ENCODE measurements at places on chromosomes 7 and 10.

DNA sequence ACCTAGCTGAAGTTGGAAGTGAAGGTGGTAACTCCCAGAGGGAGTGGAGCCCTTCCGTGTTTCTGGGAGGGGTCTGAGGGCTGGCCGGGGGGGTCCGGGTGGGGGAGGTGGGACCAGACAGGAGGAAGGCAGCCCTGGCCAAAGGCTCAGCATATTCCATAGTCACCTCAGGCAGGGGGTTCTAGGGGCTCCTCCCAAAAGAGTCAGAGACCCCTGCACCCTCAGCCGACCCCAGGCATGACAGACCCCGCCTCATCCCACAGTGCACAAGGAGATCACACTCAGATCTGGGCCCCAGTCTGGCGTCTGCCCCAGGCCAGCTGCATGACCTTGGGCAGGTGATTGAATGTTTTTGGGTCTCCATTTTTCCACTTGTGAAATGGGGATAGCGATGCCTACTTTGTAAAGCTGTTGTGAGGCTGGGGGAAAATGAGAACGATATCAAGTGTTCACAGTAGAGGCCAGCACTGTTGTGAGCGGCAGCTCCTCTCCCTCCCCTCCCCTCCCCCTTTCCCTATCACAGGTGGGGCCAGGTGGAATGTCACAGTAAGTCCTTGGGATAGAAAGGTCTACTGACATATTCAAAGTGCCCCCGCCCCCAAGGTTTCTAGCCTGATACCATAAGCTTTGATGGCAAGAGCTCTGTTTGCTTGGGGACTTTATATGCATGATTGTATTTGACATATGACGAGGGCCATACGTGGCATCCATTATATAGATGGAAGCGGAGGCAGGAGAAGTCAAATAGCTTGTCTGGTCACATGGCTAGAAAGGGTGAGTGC lies 33.3 kb downstream of the DNAJB12 start:
- peak; percentile 50 for DNase-seq

DNA sequence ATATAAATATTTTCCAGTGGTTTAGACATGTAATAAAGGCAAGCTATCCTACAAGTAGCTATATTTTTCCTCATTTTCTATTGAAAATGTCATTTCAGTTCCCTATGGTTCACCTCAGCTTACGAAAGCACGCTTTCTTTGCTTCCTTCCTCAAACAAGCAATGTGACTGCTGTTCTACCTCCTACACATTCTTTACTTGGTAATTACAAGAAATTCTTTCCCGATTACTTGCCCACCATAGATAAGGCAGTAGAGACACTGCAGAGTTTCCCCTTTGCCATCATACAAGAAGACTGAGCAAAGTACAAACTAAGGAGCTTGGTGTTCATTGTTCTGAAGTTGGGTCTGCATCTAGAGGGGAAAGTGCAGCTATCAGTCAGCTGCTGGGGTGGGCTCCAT lies 249.4 kb downstream of the CRPPA start:
- no peak for DNase-seq

GRCh38 chr7:39924122-39924521 lies 25.9 kb upstream of the CDK13 start:
- DNase-seq, result no peak

DNA sequence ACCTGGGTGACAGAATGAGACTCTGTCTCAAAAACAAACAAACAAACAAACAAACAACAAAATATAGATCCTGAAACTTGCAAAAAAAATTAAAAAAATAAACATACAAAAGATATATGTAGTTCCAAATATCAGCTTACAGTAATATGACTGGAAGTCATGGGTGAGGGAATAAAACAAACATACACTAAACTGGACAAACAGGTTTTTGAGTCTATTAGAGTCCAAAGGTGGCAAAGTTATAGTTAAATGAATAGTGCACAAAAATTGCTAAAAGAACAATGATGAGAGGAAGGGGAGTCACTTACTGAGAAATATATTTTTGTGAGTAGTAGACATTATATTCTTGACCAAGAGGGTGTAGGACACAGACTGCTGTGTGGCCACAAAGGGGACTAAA lies 16.7 kb upstream of the RSBN1L start:
- DNase-seq, result no peak

DNA sequence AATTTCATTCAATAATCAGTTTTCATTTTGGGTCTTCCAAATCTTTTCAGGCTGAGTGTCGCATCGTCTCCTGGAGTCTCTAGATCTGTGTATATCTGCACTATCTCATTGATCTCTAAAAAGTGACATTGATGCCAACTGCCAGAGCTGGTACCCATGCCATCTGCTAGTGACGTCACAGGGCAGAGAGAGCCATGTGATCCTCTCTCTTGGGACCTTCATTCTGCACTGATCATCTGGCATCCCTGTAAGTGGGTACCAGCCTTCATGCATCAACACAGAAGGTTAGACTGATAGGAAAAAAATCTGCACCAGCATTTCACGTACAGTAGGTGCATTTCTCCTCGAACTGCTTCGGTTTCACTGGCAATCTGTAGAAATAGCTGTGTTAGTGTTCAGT lies at the start of gene NEUROD6:
TSS of gene NEUROD6 (minus strand) at position 124 of the 400 bp plus-strand sequence. CDS start 1,458 bp downstream, outside the sequence.
- DNase-seq, result no peak

GRCh38 chr10:72107325-72108003 lies 19.1 kb upstream of the SPOCK2 start:
- no peak for DNase-seq

- DNase-seq, result no peak
Observed at GRCh38 chr7:66880053-66880452, 41.0 kb upstream of the TMEM248 start.

DNA sequence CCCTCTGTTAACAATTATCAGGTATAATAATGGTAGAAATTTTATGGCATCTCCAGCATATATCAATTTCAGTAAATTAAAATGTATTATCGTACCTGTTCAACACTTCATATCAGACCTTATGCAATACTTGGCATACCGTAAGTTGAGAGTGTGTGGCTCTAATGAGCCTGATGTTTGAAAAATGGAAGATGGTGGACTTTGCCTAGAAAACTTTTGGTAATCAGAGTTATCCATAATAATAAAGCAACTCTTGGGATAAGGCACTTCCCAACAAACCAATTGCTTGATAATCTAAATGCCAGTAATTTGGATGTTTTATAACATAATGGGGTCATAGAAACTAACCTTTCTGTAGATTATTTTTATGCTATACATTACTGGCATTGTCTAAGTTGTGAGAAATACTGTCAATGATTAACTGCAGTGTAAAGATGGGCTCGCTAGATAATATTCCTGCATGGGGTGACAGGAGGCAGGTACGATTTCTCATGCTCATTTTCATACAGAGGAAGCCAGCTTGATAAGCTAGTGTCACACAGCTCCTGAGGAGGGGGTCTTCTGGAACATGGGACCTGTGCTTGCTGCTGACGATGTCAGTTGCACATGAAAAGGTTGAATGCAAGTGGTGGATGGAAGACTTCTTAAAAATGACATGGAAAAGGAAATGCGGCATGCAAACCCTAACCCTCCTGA lies 27.8 kb upstream of the DMBT1 start:
- no peak for DNase-seq

- peak; percentile 14 for DNase-seq
Observed at GRCh38 chr10:70597856-70598815, 4.4 kb downstream of the PRF1 start.

GRCh38 chr7:27925573-27926201 lies 185.7 kb downstream of the TAX1BP1 start:
- DNase-seq, result no peak

DNA sequence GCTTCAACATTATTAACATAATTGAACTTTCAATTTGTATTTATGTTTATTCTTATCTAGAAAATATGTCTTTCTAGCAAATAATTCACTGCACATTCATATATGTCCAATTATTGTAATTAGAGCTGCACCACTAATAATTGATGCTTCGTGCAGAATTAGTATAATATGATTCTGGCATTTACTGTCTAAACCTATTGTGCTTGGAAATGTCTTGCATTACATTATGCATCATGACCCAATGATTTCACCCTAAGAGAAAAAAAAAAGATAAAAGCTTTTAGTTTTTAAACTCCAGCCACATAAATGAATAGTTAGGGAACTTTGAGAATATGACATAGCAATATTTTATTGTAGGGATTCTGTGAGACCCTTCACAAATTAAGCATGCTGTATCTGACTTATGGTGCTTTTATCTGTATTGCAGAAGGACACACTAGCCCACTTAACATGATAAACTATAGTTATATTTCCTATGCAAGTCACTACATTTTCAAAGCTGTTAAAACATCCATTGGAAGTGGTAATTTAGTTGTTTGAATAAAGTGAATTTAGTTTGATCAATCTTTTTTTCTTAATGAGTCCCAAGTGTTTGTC lies 1609.1 kb downstream of the REEP3 start:
- DNase-seq, result no peak

- peak; percentile 60 for DNase-seq
Observed at GRCh38 chr10:87505366-87506111, 846 bp downstream of the MINPP1 start.

GRCh38 chr7:19749658-19750057 lies 23.8 kb downstream of the TMEM196 start:
- no peak for DNase-seq

GRCh38 chr7:11343818-11344413 lies 370.2 kb downstream of the PHF14 start:
- DNase-seq, result no peak

DNA sequence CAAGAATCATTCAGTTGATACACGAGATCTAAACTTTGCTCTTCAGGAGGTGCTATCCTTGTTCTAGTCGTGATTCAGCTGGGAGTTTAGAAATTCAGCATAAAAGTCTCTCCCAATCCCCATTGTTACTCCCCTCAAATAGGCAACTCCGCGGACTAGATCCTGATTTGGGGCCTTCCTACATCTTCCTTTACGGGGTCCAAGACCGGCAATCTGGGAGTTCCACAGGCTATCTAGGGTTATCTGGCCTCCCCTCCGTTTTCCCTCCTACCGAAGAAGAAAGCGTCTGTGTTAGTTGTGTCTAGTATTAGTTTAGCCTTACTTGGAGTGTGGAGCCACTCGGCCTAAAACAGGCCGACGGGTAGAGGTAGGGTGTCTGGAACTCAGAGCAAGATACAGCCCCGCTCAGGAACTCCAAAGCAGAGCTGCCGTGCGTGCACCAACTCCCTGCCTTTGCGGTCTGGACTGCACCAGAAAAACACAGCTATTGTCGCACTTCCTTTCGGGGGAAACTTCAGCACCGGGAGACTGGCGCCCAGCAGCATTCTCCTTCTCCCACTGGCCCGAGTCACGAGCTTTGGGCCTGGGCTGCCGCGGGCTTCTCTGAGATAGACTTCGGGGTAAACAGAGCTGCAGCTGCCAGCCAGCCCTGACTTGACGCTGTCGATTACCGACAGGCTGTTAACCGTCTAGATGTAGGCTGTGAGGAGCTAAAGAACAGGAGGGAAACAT lies 1.5 kb upstream of the DLX5 start:
- no peak for DNase-seq

DNA sequence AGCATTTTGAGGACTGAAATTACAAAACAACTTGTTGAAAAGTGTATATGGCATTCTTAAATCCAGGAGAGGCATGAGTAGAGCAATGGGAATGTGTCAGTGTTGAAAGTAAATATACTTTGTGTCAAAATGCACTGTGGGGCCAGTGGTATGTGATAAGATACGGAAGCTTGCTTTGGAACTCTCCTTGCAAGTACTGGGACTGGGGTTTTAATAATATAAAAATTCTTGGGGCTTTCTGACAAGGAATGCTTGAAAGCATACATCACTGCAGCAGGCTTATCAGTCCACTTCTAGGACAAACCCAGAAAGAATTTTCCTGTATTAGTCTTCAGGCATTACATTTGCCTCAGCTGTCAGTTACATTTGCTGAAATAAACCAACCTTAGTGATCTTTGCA lies 472.8 kb upstream of the FZD8 start:
- no peak for DNase-seq

- DNase-seq, result no peak
Observed at GRCh38 chr7:55063061-55063460, 44.2 kb downstream of the EGFR start.

- DNase-seq, result no peak
Observed at GRCh38 chr10:55013318-55013717, 212.3 kb upstream of the PCDH15 start.

DNA sequence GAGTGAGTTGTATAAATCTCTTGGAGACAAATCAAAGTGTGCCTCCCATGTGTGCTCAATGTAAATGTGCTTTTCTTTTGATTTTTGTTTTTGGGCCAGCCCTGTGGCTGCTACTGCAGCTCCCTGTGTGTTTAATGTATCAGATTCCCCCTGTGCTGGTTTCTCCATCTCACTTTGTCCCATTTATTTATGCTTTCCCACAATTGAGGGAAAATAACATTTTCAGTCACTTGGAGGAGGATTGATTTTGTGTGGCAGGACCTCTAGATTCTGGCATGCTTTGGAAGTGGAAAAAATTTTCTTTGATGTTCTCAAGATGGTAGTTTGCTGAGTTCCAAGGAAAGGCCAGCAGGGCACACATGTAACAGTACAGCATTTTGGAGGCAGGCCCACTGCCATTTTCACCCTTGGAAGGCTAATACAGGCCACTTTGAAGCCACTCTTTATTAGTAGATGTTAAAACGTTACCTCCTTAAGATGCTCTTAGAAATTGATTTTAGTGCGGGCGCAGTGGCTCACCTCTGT lies 323.6 kb downstream of the BICC1 start:
- DNase-seq, result no peak

GRCh38 chr7:55307123-55307916 lies 57.8 kb upstream of the LANCL2 start:
- DNase-seq, result no peak

- no peak for DNase-seq
Observed at GRCh38 chr7:57414852-57415251, 35.1 kb upstream of the ZNF716 start.

GRCh38 chr7:66016131-66016461 lies 34.1 kb upstream of the GUSB start:
- no peak for DNase-seq

GRCh38 chr10:14635043-14635710 lies 139.5 kb downstream of the FAM107B start:
- DNase-seq, result no peak

- no peak for DNase-seq
Observed at GRCh38 chr10:62772186-62772974, 32.1 kb upstream of the ADO start.

- no peak for DNase-seq
Observed at GRCh38 chr7:151982806-151983205, 26.6 kb downstream of the GALNTL5 start.

- no peak for DNase-seq
Observed at GRCh38 chr10:11091517-11092102, 73.9 kb downstream of the CELF2 start.

DNA sequence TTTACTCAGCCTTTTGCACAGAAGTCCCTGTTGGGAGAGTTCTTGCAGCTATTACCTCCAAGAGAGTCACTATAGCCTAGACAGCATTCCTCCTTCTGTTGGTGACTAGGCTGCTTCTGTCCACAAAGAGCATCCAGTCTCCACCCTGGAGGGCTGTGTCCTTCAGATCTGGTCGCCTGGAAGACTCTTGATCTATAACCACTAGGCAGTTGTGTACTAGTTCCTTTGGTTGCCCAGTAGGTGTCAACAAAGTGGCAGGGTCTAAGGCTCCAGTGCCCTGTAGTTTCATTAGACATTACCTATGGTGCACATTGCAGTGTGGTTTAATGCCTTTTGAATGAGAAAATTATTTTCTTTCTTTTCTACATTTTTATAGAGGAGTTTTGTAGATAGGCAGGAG lies 11.3 kb upstream of the AKR1C2 start:
- no peak for DNase-seq

GRCh38 chr10:10676972-10677371 lies 340.7 kb upstream of the CELF2 start:
- DNase-seq, result no peak

All from stimulated activated CD8-positive, alpha-beta memory T cell treated with anti-CD3 and anti-CD28 coated beads, Interleukin-4, amount 100 ng/mL, for 48 hours (primary cell).